Peyer's patch (tissue), 4 donors: ENCODE measurements at places on chromosomes 7 and 10. TPM values are rescaled to one million over a fixed set of nuclear protein-coding genes. Genes with fewer than 3 reads are reported as not detected.

GRCh38 chr7:70646536-70647248 lies 485.3 kb upstream of the GALNT17 start:
- DNase-seq, result no peak

DNA sequence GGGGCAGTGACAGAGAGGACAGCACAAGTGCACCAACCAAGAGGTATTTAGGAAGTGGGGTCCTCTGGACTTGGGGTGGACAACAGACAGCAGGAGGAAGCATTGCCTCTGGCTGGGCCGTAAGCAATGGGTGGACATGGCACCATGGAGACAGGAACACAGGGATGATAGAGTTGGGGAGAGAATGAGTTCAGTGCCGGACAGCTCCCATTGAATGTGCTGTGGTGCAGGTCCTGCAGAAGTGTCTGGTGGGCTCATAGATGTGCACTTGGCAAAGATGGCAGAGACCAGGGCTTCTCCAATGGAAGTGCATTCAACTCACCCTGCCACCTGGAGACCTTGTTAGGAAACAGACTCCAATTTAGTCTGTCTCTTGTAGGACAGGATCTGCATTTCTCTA lies 341.5 kb upstream of the ZMIZ1 start:
- DNase-seq, result no peak

DNA sequence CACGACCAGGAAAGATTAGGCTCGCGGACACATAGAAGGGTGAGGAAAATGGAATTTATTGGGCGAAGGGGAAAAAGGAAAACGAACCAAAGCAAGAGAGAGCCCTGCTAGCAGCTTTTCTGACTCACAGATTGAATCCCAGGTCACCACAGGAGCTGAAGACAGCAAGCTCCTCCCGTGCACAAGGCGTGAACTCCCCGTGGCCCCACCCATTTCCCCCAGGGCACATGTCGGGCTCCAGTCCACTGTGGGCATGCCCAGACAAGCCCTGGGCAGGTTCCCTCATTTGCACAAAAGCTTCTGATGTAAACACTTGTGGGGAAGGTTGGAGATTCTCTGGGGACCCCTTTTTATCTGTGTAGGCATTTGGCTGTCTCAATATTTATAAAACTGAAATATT lies 582.4 kb downstream of the SUGCT start:
- no peak for DNase-seq

DNA sequence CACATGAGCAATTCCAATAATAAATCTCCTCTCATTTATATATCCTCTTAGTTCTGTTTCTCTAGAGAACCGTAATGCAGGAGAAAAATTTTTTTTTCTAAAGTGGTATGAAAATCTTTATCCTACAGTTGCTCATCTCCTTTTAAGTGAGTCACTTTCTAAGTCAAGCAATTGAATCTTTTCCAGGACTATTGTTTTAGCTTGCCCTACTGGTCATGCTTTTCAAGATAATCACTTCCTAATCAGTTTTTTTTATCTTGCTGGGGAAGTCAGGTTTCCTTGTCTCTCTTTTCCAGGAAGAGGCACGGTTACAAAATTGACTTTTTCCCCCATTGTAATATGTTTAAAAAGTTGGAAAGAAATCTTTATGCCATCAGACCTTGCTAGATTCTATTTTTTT lies 44.0 kb downstream of the INPP5F start:
- DNase-seq, result no peak

GRCh38 chr7:137920637-137921399 lies 74.0 kb upstream of the DGKI start:
- no peak for DNase-seq

- DNase-seq, result no peak
Observed at GRCh38 chr7:111312966-111313365, 222.0 kb downstream of the LRRN3 start.

- DNase-seq, result no peak
Observed at GRCh38 chr7:20597339-20597738, 18.1 kb upstream of the ABCB5 start.

DNA sequence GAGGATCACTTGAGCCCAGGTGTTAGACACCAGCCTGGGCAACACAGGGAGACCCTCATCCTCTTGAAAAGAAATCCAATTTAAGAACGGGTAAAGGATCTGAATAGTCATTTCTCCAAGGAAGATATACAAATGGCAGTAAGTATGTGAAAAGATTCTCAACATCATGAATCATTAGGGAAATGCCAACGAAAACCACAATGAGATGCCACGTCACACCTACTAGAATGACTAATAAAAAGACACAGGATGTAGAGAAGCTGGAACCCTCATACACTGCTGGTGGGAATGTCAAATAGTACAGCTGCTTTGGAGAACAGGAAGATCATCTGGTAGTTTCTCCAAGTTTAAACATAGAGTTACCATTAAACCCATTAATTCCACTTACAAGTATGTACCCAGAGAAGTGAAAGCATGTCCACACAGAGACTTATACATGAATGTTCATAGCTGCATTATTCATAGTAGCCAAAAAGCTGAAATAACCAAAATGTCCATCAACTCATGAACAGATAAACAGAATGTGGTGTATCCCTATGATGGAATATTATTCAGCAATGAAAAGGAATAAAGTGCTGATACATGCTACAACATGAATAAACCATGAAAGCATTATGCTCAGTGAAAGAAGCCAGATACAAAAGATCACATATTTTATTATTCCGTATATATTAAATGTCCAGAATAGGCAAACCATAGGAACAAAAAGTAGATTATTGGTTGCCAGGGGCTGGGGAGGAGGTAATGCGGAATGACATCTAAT lies 13.1 kb upstream of the ZMIZ2 start:
- no peak for DNase-seq

GRCh38 chr7:139570119-139570518 lies 46.6 kb downstream of the CLEC2L start:
- no peak for DNase-seq

DNA sequence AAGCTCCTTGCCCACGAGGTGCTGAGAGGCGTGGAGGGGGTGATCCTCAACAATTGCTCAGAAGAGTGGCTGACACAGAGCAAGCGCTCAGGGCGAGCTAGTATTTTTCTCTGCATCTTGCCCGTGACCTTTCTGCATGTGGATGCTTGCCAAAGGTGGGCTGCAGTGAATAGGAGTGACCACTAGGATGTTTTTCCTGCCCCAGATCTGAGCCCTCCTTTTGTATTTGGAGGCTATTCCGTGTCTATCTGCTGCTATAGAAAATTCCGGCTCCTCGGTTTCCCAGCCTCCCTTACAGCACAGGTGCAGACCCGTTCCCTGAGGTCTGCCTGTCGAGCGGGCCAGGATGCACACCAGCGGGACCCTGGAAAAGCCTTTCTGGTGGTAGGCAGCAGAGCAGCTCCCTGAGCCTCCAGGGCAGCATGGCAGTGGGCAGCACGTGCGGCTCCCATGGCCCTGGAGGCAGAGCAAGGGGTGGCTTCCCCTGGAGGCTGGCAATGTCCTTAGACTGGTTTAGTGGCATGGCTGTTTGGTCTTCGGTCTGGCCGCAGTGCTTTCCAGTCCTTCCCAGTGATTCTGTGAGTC lies 145.1 kb upstream of the PCBD1 start:
- no peak for DNase-seq

- no peak for DNase-seq
Observed at GRCh38 chr7:84372155-84372621, 177.6 kb upstream of the SEMA3A start.

DNA sequence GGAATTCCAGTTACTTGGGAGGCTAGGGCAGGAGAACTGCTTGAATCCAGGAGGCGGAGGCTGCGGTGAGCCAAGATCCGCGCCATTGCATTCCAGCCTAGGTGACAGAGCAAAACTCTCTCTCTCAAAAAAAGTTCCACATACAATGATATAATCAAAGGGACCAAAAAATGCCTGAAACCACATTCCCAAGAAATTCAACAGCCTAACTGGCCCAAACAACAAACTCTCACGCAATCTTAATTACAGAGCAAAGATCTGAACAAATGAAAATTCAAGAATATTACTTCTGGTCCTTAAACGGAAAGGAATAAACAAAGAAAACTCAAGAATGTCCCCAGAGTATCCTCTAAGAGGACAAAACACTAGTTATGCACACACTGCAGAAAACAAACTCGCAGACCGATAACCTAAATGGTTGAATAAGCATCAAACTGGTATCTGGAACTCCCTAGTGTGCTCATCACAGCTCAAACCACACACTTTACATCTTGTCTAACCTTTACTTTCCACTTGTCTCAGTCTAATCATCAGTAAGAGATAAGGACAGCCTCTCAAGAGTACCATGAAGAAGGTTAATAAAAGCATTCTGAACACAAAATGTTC lies 3.7 kb downstream of the OGA start:
- no peak for DNase-seq

GRCh38 chr7:152597507-152597906 lies 78.4 kb downstream of the XRCC2 start:
- peak; percentile 25 for DNase-seq

DNA sequence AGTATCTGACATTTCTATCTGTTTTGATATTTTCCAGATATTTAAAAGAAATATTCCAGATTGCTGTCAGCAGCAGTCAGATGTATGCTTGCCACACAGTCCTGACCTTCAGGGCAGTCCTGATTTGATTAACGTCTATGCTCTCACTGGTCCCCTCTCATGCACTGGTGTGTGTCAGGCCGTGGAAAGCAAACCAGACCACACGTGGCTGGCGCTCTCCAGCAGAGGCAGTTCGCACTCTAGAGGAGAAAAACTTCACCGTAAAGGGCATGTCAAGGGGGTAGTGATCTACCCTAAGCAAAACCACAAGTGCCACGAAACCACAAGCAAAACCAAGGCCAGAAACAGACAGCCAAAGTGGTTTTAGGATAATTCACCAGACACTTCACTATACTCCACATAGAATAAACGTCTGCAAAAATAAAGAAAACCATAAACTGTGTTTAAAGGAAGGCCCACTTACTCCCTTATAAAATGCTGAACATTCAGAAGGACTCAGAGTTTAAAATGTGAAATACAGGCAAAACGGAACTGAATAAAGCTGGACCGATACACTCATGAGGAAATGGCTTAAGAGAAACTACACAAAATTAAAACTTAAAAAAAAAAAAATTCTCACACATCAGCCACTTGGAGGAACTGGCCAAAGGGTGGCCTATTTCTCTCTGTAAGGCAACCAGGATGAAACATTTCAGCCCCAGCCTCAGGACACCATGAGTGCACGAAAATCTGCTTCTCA lies 26.4 kb downstream of the PARP12 start:
- peak; percentile 15 for DNase-seq

- DNase-seq, result peak; percentile 66
Observed at GRCh38 chr7:134293002-134293740, 23.6 kb downstream of the SLC35B4 start.

- DNase-seq, result no peak
Observed at GRCh38 chr7:115911465-115911864, 119.1 kb downstream of the TFEC start.

DNA sequence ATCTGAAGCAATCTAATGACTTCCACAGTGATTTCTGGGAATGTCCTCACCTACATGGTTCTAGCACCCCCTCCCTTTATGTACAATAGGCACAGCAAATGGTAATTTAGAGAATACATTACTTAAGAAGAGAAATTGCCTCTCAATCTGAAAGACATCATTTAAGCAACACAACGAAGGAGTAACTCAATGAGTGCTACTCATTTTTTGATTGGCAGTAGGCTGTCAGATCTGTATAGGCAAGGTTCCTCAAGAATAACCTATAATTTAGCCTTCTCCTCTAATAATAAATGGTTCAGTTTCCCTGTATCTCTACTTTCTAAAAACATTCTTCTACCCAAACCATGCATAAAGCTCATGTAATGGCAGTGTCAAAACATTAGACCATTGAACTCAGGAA lies 30.6 kb upstream of the SEMA3C start:
- DNase-seq, result no peak

DNA sequence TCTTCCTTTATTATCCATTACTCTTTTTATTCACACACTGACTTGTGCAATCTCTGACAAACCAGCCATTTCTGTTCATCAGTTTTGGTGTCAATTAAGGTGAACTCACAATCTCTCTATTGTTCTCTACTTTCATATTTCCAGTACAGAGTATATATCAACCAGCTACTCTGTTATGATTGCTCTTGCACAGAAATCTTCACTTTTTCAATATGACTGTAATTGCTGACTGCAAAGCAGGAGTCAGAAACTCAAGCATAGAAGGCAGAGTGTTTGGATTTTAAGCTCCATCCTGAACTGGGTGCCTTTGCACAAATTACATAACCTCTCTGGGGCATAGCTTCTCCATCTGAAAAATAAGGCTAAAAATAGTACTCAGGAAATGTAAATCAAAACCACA lies 1042.0 kb downstream of the GRM8 start:
- no peak for DNase-seq

The ZNF775 gene
- total RNA-seq, result 2.3 TPM

The TSPAN12 gene
- total RNA-seq, result 103 TPM

The LSM8 gene
- total RNA-seq, result 22.9 TPM

The CYP3A4 gene
- total RNA-seq, result 3,180 TPM

The COL13A1 gene
- 6.6 TPM for total RNA-seq

The PGAM2 gene
- not detected for total RNA-seq

The FAM237B gene
- not detected for total RNA-seq
